ENCODE measurements at places on chromosomes 16 and 17. TPM values are rescaled to one million over a fixed set of nuclear protein-coding genes. Genes with fewer than 3 reads are reported as not detected.

The RDM1 gene
- not detected for total RNA-seq

The SLFN11 gene
- total RNA-seq = 53.2 TPM

The NECAB2 gene
- 0.17 TPM for total RNA-seq

The SLFN13 gene
- 24.7 TPM for total RNA-seq

The ITGAL gene
- total RNA-seq = 19.9 TPM

The ATXN7L3 gene
- total RNA-seq = 81.8 TPM

The PLCG2 gene
- total RNA-seq = 22.5 TPM

DNA sequence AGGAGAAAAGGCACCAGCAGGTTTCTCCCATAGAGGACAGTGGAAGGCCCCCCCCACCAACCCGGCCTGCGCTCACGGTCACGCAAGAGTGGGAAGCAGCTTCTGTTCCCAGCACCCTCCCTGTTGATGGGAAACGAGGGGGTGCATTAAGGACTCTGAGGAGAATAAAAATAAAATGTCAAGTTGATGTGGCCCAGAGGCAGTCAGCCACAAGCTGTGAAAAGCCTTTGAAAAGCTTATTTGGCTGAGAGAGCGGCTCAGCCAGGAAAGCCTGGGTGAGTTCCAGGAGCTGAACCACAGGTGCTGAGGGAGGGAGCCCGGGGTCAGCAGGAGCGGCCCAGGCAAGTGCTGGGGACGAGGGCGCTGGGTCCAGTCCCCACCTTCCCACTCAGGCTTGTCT, 26.9 kb upstream of the SPATA32 start:
- DNase-seq = peak; percentile 71

DNA sequence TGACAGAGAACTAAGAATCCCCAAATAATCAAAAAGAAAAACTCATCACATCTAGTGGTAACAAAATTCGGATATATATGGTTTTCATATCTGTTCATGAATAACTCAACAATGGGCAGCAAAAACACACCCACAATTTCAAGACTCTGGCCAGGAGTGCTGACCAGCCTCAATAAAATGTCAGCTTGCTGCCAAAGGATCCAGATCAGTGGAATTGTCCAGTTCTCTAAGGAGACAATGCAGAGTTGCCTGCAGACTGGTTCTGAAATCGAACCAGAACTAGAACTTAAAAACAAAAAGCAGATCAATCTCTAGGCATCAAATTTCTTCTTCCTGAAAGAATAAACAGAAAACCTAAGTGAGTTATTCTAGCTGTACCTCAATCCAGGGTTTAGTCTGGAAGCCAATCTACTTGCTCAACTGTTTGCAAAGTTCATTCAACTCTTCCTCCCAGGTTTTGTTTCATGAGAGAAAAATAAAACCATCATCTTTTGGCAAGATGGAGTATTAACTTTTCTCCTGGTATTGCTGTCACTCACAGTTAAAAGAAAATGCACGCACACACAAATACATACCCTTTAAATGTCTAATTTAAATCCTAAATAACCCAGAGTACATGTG, 61.0 kb downstream of the CFDP1 start:
- no peak for DNase-seq

GRCh38 chr16:14057878-14058382, 13.2 kb upstream of the MRTFB start:
- no peak for DNase-seq

DNA sequence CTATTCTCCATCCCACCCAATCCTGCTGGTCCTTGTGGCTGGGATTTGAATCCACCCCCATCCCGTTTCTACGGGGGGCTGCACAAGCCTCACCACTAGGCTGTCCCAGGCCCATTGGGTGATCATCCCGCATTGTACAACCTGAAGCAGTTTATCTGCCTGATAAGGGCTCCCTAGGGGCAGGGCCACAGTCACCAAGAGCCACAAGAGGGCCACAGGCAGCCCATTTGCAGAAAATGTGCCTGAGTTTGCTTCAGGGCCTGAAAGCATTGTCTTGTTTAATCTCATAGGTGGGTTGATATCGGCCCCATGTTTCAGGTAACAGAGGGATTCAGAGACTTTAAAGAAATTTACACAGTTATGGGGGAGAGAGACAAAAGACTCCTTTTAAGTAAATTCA, 245.0 kb downstream of the CPPED1 start:
- DNase-seq = no peak

GRCh38 chr16:56269811-56270684, 78.8 kb downstream of the GNAO1 start:
- no peak for DNase-seq

GRCh38 chr17:72591289-72592241, 470.7 kb downstream of the SOX9 start:
- no peak for DNase-seq

- no peak for DNase-seq
Observed at GRCh38 chr16:61382435-61382834, 653.8 kb downstream of the CDH8 start.

DNA sequence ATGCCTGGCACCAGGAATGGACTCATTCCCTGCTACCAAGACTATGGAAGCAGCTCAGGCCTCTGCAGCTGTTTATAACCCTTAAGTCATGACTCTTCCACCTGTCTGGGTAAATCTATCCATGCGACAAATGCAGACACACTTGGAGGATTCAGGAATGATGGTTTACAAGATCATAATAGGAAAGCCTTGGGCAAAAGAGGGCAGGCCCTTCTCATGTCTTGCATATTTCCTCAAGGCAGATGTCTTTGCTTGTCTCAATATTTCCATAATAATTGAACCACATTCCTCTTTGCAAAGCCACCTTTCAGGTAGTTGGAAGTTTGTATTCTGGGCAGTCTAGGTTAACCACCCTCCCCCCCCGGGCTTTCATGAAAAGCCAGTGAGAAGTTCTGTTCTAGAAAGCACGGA, 884 bp upstream of the JPT1 start:
- no peak for DNase-seq

DNA sequence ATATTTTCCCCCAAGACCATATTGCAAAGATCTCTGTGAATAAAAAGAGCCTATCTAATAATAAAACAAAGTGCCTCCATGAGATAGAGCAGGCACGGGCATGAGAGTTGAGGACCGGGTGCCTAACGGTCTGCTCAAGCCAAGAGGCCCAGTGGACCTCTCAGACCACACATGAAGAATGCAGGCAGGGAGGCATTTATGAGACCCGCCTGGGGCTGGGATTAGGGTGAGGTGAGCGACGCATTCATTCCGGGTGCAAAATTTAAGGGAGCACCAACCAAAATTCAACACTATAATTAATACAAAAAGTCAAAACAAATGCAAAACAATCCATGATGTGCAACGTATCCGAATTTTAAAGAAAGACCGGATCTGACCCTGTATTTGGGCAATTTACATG, 108.5 kb downstream of the MAF start:
- DNase-seq = no peak

DNA sequence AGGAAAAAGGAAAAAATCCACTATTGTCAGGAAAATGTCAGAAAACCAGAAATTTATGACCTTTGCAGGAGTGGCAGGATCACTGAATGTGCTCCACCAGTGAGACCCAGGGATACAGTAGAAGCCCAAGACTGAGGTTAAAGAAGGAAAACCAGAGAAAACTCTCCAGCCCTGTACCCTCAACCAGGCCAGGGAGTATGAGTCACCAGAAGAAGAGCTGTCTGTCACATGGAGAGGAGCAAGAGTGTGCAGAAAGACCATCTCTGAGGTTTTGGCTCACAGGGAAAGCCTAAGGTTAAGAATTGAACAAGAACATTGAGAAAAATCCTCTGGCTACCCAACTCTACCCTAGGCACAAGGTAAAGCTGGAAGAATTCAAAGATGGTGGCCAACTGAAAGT, 47.6 kb upstream of the MON1B start:
- no peak for DNase-seq
